ENCODE measurements at places on chromosomes 13 and 19. TPM values are rescaled to one million over a fixed set of nuclear protein-coding genes. Genes with fewer than 3 reads are reported as not detected.

NKPD1 gene
- 0.07 TPM for polyA plus RNA-seq

COG3 gene
- polyA plus RNA-seq: 15.8 TPM

CEACAM18 gene
- not detected for polyA plus RNA-seq

ATXN8OS gene
- polyA plus RNA-seq: not detected

NLRP11 gene
- polyA plus RNA-seq: 0.13 TPM

ZNF90 gene
- 0.54 TPM for polyA plus RNA-seq

ADM5 gene
- 5.7 TPM for polyA plus RNA-seq

ERCC2 gene
- polyA plus RNA-seq: 31.6 TPM

ZNF844 gene
- 0.98 TPM for polyA plus RNA-seq
